SK-N-SH (cell line): ENCODE measurements at places on chromosomes 5 and 9.

DNA sequence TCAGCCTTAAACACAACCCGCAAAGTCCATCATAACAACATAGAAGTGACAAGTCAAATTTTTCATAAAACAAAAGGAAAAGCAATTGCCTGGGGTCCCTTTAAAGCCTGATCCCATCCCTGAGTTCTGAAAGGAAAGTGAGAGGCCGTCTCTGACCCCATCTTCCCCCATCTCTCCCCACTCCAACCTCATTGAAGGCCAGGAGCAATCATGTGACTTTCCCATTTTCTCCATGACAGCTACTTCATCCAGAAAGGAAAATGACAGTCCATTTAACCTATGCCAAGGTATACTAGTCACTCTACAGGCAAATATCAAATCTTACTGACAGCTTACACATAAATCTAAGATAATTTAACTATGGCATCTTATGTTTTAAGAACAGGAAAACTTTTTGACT, 15.5 kb downstream of the ACTL7A start:
- no peak for DNase-seq

- DNase-seq = no peak
Measured at GRCh38 chr5:148446611-148447010, 62.9 kb downstream of the FBXO38 start.

- DNase-seq = no peak
Measured at GRCh38 chr5:173612948-173613347, 3.5 kb downstream of the BOD1 start.

- peak; percentile 55 for DNase-seq
Measured at GRCh38 chr5:173581408-173582215, 34.8 kb downstream of the BOD1 start.

DNA sequence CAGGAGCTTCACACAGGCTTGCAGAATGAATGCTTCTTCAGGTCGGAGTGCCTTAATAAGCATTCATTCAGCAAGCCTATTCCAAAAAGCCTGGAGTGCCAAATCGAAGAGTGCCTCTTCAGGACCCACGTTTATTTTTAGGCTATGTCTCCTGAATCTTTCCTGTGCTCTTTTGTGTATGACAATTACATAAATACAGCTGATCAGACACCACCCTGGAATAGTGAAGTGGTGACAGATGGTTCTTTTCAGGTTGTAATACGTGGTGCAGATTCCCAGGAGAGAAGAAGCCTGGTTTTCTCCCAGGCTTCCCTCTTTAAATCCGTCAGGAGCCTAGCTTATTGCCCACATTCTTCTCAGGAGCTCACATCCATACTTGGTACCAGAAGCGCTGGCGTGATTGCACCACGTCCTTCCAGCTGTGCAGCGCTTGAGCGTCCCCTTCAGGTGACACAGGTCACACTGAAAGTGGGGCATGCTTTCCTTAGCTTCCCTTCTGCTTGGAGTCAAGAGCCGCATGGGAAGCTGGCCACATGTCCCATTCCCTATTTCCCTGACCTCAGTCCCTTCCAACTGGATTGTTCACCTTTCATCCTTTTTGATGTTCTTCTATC, 123.1 kb downstream of the ADCY2 start:
- DNase-seq = no peak

DNA sequence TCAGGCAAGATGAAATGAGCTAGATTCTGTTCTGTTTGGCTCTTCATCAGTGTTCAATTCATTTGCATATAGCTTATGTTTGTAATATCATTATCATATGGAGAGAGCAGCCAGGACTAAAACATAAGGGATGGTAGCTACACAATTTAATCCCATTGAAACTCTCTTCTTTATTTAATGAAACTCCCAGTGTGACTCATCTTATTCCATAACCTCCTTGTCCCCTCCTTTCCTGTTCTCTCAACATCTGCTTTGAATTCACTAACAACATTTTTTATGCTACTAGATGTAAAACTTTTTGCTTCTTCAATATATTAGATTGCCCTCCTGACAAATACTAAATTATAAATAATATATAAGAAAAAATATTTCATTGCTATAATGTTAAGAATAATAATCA, 1823.4 kb downstream of the MAT2B start:
- no peak for DNase-seq

- no peak for DNase-seq
Measured at GRCh38 chr5:68161156-68161555, 54.4 kb upstream of the PIK3R1 start.

DNA sequence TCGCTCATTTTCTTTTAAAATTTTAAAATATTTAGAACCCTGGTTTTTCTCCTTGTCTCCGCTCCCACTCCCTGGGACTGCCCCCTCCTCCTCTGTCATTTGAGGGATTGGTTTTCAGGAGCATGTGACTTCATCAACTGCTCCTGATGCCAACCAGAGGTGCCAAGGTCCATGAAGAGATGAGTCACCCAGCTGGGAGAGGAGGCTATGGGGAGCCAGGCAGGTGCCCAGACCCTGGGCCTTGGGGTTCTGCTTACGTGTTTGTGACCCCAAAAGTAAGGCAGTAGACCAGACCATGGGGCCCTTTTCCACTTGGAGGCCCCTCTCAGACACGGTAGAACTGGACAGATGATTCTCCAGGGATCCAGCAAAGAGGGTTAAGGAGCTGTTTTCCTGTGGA, 167.0 kb downstream of the FGF18 start:
- no peak for DNase-seq

DNA sequence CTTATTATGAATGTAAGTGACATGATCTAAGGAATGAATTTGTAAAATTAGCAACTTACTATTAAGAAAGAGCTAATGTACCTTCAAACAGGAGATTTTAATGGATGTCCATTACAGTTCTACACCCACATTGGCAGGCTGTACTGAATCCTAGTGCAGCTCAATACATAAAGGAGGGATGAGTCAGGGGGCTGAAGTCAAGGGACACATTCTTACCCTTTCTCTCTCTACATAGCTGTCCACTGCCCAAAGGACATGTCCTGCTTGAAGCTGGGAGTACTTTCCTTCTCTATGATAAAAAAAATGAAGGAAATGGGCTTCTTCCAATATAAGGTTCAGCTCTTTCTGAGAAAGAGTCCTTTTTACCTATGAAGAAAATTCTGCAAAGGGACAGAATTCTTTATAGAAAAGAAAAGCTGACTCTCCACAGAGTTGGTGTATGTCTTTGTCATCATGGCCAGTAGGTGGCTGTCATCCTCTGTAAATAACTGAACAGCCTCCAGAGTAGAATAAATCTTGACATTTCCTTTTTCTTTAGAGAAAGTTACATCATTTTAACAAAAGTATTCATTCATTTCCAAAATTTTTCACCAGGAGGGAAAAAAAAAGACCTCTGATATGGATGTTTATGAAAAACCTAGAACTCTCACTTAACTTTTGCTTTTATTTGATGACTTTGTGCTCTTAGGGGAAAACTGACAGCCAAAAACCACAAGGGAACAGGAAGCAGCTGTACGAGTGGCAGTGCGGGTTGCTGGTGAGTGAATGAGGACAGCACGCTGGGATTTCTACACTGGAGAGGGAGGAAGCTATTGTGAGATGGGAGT, 13.1 kb upstream of the IFNA14 start:
- peak; percentile 9 for DNase-seq

DNA sequence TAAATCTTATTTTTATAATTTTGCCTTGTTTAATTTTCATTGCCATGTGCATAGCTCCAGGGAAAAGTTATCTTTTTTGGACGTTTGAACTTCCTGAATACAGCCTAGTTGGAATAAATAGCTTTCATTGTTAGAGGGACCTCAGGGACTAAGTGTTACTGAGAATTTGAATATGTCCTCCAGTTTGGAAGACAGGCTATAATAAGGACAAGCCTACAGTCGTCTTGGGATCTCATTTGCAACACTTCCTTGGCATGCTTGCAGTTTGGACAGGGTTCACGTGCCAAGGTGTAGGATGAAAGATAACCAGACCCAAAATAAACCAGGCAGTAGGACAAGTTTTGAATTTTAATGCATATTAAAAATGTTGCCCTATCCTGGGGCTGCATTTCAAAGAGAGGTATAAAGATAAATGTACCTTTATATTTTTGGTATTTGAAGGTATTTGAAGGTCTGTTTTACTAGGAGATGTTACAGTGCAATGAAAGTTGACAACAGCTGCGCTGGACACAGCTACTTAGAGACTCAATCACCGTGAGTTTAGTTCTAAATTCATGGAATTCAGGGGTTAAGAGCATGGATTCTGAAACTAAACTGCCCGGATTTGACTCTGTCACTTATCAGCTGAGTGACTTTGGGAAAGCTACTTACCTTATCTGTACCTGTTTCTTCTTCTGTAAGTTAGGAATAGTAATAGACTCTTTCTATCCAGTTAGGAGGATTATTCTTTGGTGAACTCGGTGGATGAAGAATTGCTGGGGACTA, 134.1 kb downstream of the ACTBL2 start:
- no peak for DNase-seq

DNA sequence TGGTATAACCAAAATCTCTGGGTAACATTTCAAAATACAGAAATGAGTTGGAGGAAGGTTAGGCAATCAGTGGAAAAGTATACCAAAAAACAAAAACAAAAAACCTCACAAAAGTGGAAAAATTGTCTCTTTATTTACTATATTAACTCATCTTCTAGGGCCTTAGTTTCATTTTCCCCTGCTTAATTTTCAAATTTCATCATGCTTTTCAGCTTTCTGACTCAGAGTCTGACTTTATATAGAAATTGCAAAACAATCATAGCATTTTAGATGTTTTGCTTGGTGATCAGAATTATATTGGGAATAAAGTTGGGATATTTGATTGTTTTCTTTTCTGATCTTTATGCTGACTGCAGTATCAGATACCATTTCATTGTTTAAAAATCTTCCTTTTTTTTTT, 257.0 kb upstream of the PRR16 start:
- no peak for DNase-seq

GRCh38 chr5:68368311-68369022, 152.9 kb downstream of the PIK3R1 start:
- no peak for DNase-seq

GRCh38 chr9:126851286-126851880, 9.1 kb upstream of the ZBTB34 start:
- DNase-seq = no peak

- no peak for DNase-seq
Measured at GRCh38 chr5:54477941-54478478, 22.5 kb downstream of the HSPB3 start.

GRCh38 chr5:148011398-148012137, 52.2 kb upstream of the SPINK5 start:
- DNase-seq = no peak

- DNase-seq = no peak
Measured at GRCh38 chr5:72661405-72661804, 154.2 kb upstream of the ZNF366 start.

DNA sequence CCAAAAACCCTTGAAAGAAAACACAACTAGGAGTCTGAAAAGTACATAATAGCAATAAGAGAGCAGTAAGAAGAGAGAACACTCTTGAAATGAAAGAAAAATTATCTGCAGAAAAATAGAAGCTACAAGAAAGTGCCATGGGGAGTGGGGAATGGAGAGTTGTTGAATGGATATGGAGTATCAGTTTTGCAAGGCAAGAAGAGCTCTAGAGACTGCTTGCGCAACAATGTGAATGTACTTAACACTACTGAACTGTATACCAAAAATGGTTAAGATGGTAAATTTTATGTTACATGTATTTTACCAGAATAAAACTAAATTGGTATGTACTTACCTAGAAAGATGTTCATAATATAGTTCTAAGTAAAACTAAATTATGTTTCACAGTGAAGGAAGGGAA, 54.8 kb upstream of the RASGRF2 start:
- DNase-seq = no peak

- no peak for DNase-seq
Measured at GRCh38 chr9:128765499-128765898, 6.2 kb downstream of the ZER1 start.

DNA sequence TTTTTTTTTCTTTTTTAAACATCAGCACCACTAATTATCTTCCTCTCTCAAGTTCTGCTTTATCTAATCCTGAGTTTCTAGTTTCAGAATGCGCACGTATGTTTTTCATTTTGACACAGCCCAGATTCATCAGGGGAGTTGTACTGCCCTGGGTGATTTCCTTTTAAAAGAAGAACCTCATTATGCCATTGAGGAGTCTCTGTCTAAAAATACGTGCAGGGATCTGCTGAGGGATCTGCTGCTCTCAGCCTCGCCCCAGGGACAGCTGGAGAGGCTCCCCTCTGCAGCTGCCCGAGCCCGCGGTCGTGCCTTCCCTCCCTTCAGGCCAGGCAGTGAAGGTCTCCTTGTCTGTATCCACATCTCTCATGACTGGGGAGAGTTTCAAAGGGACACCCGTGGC, 273.1 kb downstream of the ARHGEF28 start:
- DNase-seq = peak; percentile 48

GRCh38 chr9:8679371-8679822, 879.8 kb upstream of the DMAC1 start:
- no peak for DNase-seq

DNA sequence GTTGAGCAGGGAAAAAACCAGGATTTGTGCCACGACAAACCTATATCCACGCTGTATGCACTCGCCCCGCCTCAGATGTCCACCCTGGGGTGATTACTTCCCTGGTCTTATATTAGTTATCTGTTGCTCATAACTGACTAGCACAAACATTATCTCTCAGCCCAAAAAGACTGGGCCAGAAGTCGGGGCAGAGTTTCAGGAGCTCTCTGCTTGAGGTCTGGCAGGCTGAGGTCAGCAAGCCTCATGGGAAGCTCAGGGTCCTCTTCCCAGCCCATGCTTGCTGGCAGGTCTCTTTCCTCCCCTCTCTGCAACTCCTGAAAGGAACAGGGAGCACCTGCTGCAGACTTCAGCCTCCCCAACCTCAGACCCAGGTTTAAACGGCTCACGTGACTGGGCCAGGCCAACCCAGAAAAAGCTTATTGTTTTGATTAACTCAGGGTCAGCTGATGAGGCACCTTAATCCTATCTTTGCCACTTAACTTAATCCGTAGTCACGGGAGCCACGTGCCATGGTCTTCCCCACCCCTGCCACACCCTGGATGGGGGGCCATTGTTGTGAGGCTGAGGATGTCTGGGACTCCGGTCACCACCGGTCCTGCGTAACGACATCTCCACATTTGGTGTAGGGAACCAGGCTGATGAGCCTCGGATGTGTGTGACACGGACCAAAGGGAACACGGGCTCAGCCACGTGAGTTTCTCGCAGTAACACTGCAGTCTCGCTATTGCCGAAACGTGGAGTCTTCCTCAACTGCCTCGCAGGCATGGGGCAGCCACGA, 123.7 kb upstream of the IRX4 start:
- no peak for DNase-seq

- no peak for DNase-seq
Measured at GRCh38 chr5:159171274-159171673, 38.1 kb downstream of the RNF145 start.

DNA sequence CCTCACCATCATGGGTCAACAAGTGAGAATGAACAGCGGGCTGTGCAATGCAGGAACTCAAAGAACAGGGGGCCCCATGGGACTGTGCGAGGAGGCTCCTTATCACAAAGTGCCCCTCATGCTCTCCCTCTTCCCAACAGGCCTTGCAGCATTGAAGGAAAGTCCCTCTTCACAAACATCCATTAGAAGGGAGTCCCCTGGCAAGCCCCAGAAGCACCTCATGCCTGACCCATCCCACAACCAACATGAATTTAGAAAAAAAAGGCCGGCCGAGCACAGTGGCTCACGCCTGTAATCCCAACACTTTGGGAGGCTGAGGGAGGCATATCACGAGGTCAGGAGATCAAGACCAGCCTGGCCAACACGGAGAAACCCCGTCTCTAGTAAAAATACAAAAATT, 122.6 kb upstream of the FSTL4 start:
- no peak for DNase-seq

GRCh38 chr9:77170991-77171699, 6.2 kb upstream of the VPS13A start:
- DNase-seq = no peak
